Cortex of kidney (tissue), 1 donor: ENCODE measurements at places on chromosomes 12 and 14.

- no peak for DNase-seq
Observed at GRCh38 chr12:94149781-94150239, 1.4 kb downstream of the PLXNC1 start.

- DNase-seq: no peak
Observed at GRCh38 chr12:115404761-115405470, 720.9 kb upstream of the TBX3 start.

GRCh38 chr14:20197459-20197858 is 6.8 kb downstream of the OR11G2 start:
- no peak for DNase-seq

GRCh38 chr14:100065111-100065871 is at the start of gene EVL:
Gene EVL (plus strand): TSS chr14:100065422. CDS start chr14:100065501, 79 bp downstream.
- no peak for DNase-seq

GRCh38 chr12:104672501-104673265 is 215.9 kb downstream of the CHST11 start:
- DNase-seq: no peak

GRCh38 chr14:62706217-62706616 is 339.0 kb downstream of the KCNH5 start:
- DNase-seq: no peak

- DNase-seq: no peak
Observed at GRCh38 chr14:24274101-24274543, 2.7 kb upstream of the RABGGTA start.

DNA sequence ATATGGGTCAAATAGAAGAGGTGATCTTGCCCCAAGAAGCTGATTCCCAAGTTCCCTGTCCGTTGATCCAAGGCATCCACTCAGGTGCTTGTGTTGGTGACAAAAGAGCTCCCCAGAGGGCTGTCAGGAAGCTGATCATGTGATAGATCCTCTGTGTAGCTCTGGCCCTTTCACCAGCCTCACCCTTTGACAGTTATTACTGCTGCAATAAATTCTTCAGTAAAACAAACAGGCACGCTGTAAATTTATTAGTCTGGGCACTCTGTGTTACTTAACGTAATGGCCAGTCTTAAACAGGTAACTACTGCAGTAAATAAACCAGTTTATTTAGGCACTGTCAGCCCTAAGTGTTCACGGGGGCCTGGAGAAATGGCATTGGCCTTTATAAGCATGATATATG is 473.9 kb downstream of the BCL11B start:
- no peak for DNase-seq

DNA sequence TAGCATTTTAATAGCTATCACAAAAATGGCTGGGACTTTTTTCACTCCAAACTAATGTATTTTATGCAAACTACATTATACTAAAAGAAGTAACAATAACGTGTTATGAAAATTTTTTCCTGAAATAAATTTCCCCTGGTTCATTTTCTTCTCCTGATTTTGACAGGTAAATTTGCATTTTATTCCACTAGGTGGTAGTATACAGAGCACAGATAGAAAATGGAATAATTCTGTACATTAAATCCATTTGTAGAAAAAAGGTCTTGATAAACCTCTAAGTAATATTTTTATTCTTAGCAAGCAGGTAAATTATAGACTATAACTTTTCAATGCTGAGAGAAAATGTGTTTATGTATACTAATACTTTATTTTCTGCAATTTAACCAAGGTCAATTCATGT is 96.5 kb downstream of the BCAT1 start:
- DNase-seq: no peak

GRCh38 chr14:105205673-105206208 is 24.6 kb upstream of the NUDT14 start:
- DNase-seq: no peak

- DNase-seq: no peak
Observed at GRCh38 chr14:90512329-90512991, 115.6 kb downstream of the CALM1 start.

DNA sequence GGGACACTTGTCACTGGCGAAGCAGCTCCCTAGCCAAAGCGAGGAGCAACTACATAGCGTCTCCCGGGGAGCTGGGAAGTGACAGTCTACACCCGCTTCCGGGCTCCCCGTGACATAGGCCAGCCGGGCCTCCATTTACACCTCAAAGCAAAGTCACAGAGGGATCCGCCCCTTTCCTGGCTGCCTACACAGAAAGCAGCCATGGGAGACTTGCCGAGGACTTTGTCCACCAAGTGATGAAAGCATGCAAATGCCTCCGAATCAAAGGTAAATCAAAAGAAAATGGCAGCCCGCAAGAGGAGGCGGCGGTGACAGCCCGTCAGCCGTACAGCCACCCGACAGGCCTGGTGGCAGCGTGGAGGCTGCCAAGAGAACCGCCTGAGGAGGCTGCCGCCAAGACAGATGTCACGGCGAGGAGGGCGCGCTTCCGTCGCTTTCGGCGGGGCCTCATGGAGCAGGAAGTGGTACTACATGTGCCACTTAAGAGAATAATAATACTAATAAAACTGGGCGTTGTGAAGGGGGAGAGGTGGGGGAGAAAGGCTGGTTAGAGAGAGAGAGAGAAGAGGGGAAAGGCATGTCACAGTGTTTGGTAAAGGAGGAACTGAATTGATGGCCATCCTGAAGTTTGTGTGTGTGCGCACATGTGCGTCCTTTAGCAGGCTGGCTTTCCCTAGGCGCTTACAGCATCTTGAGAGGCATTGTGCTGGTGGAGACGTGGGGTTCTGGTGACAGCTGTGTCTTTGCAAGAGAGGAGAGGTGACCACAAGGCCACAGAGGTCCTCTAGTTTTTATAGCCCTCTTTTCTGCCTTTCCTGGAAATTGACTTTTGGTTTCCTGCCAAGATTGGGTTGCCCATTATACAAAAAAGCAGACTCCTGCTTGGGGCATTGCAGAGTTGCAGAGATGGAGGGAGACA is 661.7 kb downstream of the VRK1 start:
- no peak for DNase-seq

DNA sequence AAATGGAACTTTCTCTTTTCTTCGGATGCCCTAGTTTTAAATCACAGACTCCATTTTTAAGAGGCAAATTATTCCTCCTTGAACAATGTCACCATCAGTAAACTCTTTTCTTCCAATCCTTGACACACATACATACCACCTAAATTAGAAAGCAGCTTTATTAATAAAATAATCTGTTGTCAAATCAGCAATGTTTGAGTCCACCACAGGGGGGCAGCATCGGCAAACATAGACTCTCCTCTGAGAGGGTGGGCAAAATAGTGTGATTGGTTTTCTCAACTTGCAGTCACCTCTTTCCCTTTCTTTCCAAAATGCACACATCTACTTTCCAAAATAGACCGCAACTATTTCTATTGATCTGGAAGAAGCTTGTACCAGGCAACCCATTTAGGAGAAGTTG is 438.4 kb upstream of the OR4E1 start:
- DNase-seq: no peak

- DNase-seq: no peak
Observed at GRCh38 chr12:94813314-94813713, 163.0 kb upstream of the TMCC3 start.

DNA sequence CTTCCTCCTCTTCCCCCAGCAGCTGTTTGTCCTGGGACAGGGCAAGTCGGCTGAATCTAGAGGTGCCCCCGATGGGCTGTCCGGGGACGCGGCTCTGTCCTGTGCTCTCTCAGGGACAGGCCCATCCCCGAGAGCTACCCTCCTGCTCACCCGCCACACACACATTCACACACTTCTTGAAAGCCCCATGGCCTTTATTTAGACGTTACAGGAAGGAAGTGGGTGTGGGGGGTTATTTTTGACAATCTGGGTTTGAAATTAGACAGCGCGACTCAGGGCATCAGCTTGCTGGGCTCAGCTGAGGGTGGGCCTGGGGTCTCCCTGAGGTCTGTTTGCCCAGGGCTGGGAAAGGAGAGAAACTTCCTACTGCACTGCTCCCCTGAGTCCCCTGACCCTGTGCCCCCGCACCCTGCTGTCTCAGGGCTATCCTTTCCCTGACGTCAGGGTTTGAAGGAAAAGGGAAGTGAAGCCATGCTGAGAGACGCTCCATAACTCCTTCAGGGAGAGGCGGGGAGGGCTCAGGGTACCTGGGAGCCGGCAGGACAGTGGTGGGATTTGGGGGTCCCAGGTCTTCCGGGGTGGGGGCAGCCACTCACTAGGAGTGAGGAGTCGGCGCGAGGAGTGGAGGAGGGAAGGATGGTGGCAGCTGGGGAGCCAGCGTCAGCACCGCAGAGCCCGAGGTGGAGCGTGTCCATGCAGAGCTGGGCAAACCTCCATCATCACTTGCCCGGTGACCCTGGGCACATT is 8.1 kb downstream of the PTPN6 start:
- DNase-seq: no peak

DNA sequence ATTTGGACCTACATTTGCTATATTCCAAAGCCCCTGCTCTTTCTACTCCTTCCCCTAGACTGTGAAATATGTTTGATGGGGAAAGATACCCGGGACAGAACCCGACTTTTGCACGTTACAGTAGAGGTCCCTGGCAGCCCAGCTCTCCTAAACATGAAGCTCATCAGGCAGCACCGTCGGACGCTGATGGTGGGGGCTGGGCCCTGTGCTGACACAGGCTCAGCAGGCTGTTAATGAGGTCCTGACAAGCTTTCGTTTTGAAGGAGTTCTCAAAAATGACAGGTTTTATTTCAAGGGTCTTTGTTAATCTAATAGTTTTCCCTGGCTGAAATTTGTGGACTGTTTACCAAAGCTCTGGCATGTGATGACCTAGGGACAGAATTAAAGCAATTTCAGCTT is 102.3 kb downstream of the SLC25A47 start:
- no peak for DNase-seq

DNA sequence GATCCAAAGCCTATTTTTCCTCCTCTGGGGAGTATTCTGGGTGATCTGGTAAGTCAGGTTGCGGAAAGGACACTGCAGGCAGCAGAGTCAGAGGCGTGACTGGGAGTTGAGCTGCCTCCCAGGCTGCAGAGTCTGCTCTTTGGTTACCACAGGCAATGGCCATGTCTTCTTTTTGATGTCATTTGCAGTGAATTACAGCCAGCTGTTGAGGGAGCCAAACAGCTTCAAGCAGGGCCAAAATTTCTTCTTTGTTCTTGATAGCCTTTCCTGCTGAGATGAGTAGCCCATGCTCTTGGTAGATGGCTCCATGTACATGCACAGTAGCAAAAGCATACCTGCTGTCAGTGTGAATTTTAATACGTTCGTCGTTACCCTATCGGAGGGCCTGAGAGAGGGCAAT is 116.6 kb upstream of the PZP start:
- no peak for DNase-seq

DNA sequence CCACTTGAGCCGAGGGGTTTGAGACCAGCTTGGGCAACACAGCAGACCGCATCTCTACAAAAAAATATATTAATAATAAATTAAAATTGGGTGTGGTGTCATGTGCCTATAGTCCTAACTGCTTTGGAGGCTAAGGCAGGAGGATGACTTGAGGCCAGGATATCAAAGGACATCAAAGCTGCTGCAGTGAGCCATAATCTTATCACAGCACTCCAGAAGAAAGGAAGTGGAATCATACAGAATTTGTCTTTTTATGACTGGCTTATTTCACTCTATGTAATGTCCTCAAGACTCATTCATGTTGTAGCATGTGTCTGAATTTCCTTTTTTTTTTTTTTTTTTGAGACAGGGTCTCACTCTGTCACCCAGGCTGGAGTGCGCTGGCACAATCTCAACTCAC is 43.9 kb upstream of the NUDT4 start:
- no peak for DNase-seq

- DNase-seq: no peak
Observed at GRCh38 chr12:542395-543113, 82.8 kb downstream of the B4GALNT3 start.

DNA sequence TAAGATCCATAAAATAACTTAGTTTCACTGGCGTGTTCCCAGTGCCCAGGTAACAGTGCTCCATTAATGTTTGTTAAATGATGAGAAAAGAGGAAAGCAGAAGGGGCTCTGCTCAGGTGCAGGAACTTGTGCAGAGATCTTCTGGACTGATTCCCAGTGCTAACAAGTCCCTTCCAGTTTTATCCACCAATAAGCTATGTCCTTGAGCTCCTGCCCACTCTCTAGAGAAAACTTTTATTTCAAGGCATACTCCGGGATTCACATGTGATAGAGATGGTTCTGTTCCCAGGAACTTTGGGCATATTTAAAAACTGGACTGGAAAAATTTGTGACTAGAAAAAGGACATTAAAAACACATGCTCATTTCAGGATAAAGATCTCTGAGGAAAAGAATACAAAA is 1.9 kb downstream of the GYS2 start:
- no peak for DNase-seq

DNA sequence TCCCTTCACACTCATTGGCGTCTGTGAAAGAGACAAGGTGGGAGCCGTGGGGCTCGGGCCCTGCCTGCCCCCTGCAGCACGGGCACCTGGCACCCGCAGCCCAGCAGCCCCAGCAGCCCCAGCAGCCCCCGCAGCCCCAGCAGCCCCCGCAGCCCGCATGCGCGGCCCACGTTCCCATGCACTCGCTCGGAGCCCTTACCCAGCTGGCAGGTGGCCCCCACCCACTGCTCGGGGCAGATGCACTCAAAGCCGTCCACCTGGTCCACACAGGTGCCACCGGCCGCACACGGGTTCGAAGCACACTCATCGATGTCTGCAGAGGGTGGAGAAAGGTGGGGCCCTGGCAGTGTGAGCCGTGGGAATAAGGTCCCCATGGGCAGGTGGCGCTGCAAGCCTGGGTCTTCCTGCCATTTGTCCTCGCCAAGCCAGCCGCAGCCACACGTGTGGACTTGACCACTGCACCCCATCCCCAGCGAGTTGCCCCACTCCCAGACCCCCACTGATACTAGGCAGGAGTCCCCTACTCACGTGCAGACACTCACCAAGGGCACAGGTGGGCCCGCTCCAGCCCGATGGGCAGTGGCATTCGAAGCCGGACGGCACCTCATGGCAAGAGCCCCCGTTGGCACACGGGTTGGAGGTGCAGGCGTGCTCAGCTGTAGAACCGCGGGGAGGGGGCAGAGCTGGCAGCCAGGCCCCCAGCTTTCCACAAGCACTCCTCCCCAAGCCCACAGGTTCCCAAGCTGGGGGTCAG is 17.3 kb downstream of the JAG2 start:
- no peak for DNase-seq

DNA sequence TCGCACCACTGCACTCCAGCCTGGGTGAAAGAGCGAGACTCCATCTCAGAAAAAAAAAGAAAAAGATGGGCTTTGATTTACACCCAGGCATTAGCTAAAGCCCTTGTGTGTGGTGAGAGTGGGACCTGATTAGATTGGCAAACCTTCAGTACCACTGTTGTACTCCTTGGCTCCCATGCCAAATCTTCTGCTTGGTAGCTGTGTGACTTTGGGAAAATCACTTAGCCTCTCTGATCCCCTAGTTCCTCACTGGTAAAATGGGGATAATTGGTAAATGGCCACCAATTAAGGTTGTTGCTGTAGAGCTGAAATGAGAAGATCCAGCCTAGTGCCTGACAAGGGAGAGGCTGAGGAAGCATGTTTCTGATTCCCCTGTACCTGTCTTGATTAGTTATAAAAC is 63.7 kb downstream of the SLC25A47 start:
- no peak for DNase-seq

- DNase-seq: no peak
Observed at GRCh38 chr12:117857632-117858612, 110.9 kb downstream of the KSR2 start.

DNA sequence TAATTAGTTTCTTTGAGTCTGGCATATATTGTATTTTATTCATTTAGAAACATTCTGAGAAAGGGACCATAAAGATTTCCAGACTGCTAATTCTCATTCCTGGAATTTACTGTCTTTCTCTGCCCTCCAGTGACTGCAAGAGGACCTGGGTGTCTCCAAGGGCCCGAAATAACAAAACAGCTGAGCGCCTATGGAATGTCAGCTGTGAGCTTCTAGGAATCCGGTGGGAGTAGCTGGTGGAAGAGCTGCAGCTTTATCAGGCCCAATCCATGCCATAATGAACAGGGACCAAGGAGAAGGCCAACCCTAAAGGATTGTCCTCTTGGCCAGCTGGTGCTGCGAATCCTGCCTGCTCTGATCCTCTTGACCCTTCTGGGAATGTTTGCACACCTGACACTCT is 31.9 kb downstream of the RDH12 start:
- DNase-seq: no peak
